Breast epithelium (tissue), 4 donors: ENCODE measurements at places on chromosomes 12 and 14. TPM values are rescaled to one million over a fixed set of nuclear protein-coding genes. Genes with fewer than 3 reads are reported as not detected.
A peak's percentile ranks its signal among the peaks of the same experiment; 100 is the strongest.

DNA sequence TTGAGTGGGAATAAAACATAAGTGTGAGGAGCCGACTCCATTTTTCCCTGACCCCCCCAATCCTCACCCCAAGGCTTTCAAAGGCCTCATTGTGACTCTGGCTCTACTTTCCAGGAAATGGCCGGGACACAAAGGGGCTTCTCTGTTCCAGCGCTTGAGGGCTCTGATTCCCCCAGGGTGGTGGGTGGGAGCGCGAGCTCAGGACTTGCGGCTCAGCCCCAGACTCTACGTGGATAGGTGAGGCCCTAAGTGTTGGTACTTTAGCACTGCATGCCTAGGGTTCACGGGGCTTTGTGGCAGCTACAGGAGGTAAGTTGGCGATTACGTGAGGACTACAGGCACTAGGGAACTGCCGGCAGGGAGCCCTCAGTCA, 553 bp downstream of the CNPY2 start:
- H3K27me3 ChIP-seq = no peaks in the 10 kb centered on the region
- H3K4me1 ChIP-seq = peaks cover 7% of the 10 kb centered on the region
- no peaks in the 10 kb centered on the region for H3K36me3 ChIP-seq
- no peak for DNase-seq
- peak overlapping the region; percentile 94 for H3K27ac ChIP-seq

GRCh38 chr12:74408601-74409166, 129.0 kb upstream of the ATXN7L3B start:
- no peaks in the 10 kb centered on the region for H3K4me1 ChIP-seq
- no peak overlapping the region for H3K27ac ChIP-seq
- DNase-seq = no peak
- no peaks in the 10 kb centered on the region for H3K36me3 ChIP-seq

- H3K27me3 ChIP-seq = peaks cover 27% of the 10 kb centered on the region
- no peak overlapping the region for H3K27ac ChIP-seq
- DNase-seq = no peak
These were observed 8.2 kb upstream of the BCL11B start for GRCh38 chr14:99280066-99280731.

Gene GPR132
- total RNA-seq = 1.3 TPM

- H3K4me3 ChIP-seq = no peak overlapping the region
- no peaks in the 10 kb centered on the region for H3K27me3 ChIP-seq
- no peak for DNase-seq
- no peak overlapping the region for H3K27ac ChIP-seq
- no peaks in the 10 kb centered on the region for H3K4me1 ChIP-seq
- no peaks in the 10 kb centered on the region for H3K36me3 ChIP-seq
These were observed 82.4 kb upstream of the OSBPL8 start for GRCh38 chr12:76641961-76642360.

DNA sequence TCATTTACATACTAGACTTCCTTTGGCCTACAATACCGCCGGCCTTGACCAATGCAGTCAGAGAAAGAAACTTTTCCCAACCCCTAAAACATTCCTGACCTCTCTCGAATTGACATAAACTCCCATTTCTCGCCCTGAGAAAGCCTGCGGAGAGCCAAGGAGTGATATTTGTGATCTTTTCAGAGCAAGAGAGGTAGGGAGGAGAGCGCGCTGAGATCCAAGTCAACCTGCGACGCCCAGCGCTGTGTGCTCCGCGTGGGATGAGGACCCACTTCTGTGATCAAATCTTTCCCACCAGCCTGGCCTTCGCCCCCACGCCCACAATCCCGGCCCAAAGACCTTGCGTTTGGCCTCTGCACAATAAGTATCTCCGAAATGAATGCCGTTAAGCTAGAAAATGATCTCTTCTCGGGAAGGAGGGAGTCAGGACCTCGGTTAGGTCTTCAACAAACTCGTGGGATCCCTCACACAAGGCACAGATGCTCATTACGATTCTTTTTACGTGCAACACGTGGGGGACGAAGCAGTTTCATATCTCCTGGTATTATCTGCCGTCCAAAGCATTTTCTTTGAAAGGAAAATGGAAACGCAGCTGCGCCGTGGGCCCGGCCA, 6.3 kb upstream of the NPAS3 start:
- H3K27me3 ChIP-seq = peaks cover 12% of the 10 kb centered on the region
- H3K36me3 ChIP-seq = no peaks in the 10 kb centered on the region
- H3K4me3 ChIP-seq = peak overlapping the region; percentile 77
- H3K4me1 ChIP-seq = no peaks in the 10 kb centered on the region

Gene MORN3
- 0.29 TPM for total RNA-seq

GRCh38 chr14:103527408-103528145, 1.4 kb upstream of the TRMT61A start:
- H3K27me3 ChIP-seq = no peaks in the 10 kb centered on the region
- DNase-seq = no peak
- H3K36me3 ChIP-seq = no peaks in the 10 kb centered on the region
- peak overlapping the region; percentile 93 for H3K27ac ChIP-seq
- H3K4me3 ChIP-seq = peak overlapping the region; percentile 93

DNA sequence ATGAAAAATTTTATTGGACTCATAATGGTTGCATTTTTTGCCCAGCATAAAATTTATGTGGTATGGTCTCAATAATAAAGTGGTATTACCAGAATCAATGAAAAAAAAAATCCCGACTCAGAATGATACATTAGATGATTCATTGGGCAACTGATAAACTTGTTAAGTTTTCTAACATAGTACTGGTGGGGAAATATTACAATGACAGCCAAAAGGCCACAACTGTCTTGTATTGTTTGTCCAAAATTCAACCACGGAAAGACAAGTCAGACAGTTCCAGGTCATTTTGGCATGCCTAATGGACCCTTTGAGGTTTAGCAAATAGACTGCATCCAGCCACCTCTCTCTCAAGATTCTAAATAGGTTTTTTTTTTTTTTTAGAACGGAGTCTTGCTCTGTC, 70.5 kb upstream of the TRIM9 start:
- H3K27me3 ChIP-seq = no peaks in the 10 kb centered on the region
- H3K36me3 ChIP-seq = no peaks in the 10 kb centered on the region
- no peak for DNase-seq

Gene SDS
- 0.80 TPM for total RNA-seq

Gene KSR2
- total RNA-seq = under 0.01 TPM

GRCh38 chr14:47626151-47627035, 49.0 kb downstream of the MDGA2 start:
- no peak overlapping the region for H3K4me3 ChIP-seq
- H3K4me1 ChIP-seq = no peaks in the 10 kb centered on the region
- DNase-seq = no peak
- no peaks in the 10 kb centered on the region for H3K36me3 ChIP-seq
